ENCODE measurements at places on chromosomes 1 and 21. TPM values are rescaled to one million over a fixed set of nuclear protein-coding genes. Genes with fewer than 3 reads are reported as not detected.

COL16A1 gene
- total RNA-seq, result 0.87 TPM

ICOSLG gene
- 0.74 TPM for total RNA-seq

PDE4B gene
- total RNA-seq, result 63.1 TPM

RIMKLA gene
- 0.19 TPM for total RNA-seq

TNFRSF9 gene
- 0.31 TPM for total RNA-seq

KCNA2 gene
- 0.50 TPM for total RNA-seq

HUNK gene
- total RNA-seq, result 4.9 TPM

ABCG1 gene
- 0.54 TPM for total RNA-seq

HTR1D gene
- total RNA-seq, result 8.2 TPM

KRTAP21-2 gene
- total RNA-seq, result not detected

C1QA gene
- total RNA-seq, result 0.56 TPM

CNR2 gene
- 0.29 TPM for total RNA-seq

TSTD1 gene
- 13.4 TPM for total RNA-seq

SAMD11 gene
- 3.5 TPM for total RNA-seq

ITLN2 gene
- 0.29 TPM for total RNA-seq

SPATA46 gene
- 2.9 TPM for total RNA-seq

TMEM240 gene
- total RNA-seq, result 14.0 TPM

GJC2 gene
- 1.6 TPM for total RNA-seq

ACTN2 gene
- total RNA-seq, result 2.4 TPM
